ENCODE measurements at places on chromosomes 11 and 22.

DNA sequence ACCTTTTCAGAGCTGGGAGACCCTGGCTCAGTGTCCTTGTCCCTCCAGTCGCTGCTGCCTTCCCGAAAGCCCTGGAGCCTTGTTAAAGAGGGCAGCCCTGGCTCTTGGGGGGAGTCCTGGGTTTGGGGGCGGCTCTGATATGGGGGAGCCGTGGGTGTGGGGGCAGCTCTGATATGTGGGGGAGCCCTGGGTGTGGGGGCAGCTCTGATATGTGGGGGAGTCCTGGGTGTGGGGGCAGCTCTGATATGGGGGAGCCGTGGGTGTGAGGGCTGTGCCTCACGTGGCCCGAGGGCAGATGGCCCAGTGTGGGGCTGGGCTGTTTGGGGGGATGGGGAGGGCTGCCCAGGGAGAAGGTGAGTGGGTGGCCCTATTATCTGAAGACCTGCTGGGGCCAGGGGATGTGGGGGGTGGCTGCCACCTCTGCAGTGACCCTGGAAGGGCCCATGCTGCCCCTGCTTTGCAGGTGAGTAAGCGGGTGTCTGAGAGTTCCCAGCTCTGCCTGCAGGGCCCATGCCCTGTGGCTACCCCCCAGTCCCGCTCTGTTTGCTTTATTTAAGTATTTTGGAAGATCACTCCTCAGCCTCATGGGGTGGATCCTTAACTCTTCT is 30.9 kb upstream of the GRAMD4 start:
- no peak for DNase-seq

DNA sequence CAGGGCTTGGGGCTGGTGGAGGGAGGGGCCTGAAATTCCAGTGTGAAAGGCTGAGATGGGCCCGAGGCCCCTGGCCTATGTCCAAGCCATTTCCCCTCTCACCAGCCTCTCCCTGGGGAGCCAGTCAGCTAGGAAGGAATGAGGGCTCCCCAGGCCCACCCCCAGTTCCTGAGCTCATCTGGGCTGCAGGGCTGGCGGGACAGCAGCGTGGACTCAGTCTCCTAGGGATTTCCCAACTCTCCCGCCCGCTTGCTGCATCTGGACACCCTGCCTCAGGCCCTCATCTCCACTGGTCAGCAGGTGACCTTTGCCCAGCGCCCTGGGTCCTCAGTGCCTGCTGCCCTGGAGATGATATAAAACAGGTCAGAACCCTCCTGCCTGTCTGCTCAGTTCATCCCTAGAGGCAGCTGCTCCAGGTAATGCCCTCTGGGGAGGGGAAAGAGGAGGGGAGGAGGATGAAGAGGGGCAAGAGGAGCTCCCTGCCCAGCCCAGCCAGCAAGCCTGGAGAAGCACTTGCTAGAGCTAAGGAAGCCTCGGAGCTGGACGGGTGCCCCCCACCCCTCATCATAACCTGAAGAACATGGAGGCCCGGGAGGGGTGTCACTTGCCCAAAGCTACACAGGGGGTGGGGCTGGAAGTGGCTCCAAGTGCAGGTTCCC is at the start of gene APOC3:
APOC3 (plus strand) TSS at position 383 of the 659 bp plus-strand sequence. CDS start 676 bp downstream, outside the sequence.
- DNase-seq: no peak

- DNase-seq: no peak
These were observed 104.2 kb upstream of the HSD17B12 start for GRCh38 chr11:43576320-43576802.

DNA sequence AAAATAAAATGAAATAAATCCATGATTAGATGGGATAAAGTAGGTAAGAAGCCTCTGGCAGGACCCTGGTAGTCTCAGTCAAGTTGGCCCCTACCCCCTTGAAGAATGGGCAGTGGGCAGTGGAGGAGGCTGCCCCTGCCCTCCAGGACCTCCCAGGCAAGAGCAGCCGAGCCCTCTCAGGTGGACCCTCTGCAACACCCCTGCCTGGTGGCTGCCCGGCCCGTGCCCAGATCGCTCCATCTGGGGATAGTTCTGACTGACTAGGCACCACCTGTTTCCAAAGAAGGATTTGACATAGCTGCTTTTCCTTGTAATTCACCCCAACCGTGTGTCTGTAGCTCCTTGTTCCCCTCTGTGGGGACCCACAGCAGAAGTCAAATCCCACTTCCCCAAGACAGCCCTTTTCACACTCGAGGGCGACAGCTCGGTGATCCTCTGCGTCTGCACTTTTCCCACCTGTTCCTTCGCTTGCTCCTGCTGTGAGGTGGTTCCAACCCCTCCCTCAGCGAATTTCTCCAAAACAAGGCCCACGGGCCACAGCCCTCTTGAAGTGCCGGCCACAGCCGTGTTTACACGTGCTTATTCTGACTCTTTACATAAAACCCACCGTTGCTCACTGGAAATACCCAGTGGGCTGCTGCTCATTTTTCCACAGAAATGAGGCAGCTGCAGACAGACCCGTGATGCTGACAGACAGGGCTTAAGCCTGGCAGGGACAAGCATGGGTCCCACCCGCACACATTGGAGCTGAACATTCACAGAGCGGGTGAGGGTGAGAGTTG is 5.5 kb upstream of the TMPRSS13 start:
- DNase-seq: no peak
